Activated CD8-positive, alpha-beta memory T cell treated with anti-CD3 and anti-CD28 coated beads, Interleukin-2, amount 50 U/mL, for 4 hours (primary cell): ENCODE measurements at places on chromosomes 6 and 20.

- no peak for DNase-seq
These were observed 800.4 kb downstream of the KIF16B start for GRCh38 chr20:15772826-15773225.

DNA sequence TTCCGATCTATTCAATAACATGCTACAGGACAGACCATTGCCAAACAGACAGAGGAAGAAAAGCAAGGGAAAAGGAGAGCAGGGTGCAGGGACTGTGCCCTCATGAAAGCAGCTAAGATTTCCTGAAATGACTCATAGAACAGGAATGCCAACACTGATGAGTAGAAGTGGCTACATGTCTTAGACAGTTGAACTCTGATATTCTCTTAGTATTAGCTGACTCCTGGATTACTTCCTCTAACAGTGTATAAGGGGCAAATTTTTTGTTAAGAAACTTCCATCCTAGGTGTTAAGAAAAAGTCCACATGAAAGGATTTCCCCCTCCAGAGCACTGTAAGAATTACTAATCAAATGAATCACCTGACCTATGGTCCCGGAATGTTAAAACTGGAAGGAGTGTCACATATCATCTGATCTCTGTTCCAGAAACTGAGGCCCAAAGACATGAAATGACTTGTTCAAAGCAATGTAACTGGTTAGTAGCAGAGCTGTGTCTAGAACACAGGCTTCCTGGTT lies 224.9 kb downstream of the IBTK start:
- no peak for DNase-seq

GRCh38 chr20:48923149-48923718 lies 1.7 kb downstream of the ARFGEF2 start:
- no peak for DNase-seq

- DNase-seq: no peak
These were observed 199.0 kb downstream of the PLCB1 start for GRCh38 chr20:8330785-8331695.

GRCh38 chr20:46035713-46036112 lies 6.7 kb downstream of the SLC12A5 start:
- DNase-seq: no peak

DNA sequence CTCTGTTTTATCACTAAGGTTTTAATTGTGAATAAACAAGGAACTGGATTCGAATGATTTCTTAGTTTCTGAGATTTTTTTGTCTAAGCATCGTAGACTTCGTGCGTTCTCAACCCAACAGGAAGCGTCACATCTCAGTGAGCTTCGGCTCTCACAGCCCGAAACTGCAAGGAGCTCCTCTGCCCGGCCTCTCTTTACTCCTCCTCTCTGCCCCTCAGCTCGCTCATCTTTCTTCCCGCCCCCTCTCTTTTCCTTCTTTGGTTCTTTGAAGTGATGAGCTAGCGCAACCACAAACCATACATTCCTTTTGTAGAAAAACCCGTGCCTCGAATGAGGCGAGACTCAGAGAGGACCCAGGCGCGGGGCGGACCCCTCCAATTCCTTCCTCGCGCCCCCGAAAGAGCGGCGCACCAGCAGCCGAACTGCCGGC lies 480 bp upstream of the NT5E start:
- peak; percentile 74 for DNase-seq

- DNase-seq: no peak
These were observed 315.4 kb upstream of the SASH1 start for GRCh38 chr6:148027201-148027600.

GRCh38 chr6:41157323-41157722 lies 3.2 kb upstream of the TREML1 start:
- DNase-seq: no peak

DNA sequence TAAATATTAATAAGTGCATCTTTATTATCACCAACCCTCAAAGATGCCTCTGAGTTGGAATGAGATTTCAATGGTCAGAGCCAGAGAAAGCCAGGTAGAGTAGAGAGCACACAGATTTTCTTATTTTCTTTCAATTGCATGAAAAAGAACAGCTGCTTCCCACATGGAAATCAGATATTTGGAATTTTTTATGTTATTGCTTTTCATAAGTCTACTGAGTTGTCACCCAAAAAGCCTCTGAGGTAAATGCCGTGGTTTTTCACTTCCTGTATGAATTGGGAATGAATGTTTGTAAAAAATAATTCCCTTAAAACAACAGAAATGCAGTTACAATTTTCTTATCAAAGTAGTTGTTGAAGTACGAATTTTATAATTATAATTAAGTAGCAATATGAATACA lies 563.1 kb downstream of the RFPL4B start:
- DNase-seq: no peak

DNA sequence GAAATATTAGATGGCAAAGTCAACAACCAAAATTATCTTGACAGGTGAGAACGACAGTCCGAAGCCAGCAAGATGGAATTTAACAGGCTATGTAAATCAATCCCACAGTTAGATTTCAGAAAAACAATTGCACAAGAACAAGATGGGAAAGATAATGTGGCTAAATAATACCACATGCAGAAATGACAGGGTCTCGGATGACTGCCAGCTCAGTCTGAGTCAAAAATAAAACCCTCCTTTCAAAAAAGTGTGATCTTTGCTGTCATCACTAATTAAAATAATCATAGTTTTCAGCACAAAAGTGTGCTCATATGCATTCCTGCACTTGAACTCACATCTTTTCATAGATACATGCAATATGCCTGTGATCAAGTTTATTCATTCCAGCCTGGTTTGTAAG lies 25.9 kb downstream of the FOXQ1 start:
- no peak for DNase-seq

GRCh38 chr20:61387204-61387953 lies 135.3 kb downstream of the CDH4 start:
- DNase-seq: no peak

- no peak for DNase-seq
These were observed 92.8 kb downstream of the ESR1 start for GRCh38 chr6:151900256-151900655.

GRCh38 chr20:47854687-47855212 lies 69.5 kb upstream of the SULF2 start:
- DNase-seq: no peak

GRCh38 chr6:113819169-113819830 lies 37.8 kb upstream of the MARCKS start:
- DNase-seq: no peak

- no peak for DNase-seq
These were observed 17.7 kb downstream of the PSMG4 start for GRCh38 chr6:3276174-3277167.

DNA sequence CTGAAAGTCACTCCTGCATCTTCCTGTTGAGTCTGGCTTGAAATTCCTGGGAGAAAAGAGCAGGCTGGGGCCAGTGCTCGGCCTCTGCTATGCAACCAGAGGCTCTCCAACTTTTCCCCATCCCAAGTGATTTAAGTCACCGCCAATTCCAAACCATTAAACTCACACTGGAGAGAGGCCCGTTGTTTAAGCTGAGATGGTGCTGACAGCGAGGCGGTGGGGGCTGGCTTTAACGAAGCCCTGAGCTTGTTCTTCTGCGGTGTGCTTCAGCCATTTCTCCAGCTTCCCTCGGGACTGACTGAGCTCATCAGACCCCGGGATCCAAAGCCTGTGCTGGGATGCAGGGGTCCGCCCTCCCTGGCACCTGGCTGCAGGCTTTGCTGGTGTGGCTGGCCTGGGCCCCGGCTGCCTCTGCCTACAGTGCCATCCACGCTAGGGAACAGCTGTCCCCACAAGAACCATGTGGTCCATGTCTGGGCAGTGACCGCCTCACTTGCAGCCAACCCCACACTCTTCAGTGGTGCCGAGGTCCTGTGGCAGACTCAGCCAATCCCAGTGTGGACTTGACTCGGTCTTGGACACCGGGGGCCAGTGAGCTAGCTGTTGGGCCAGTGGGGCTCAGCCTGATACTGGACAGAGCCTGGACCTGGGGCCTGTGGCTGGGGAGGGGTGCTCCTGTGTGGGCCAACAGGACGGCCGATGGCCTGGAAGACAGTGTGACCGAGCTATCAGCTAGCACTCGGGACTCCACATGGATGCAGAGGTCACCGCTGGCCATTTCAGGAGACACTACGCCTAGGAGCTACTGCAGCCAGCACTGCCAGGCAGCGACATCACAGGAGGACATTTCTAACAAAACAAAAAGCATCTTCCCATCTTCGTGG lies 21.2 kb downstream of the RAMACL start:
- no peak for DNase-seq

GRCh38 chr6:42326248-42326647 lies 108.6 kb upstream of the MRPS10 start:
- DNase-seq: no peak

DNA sequence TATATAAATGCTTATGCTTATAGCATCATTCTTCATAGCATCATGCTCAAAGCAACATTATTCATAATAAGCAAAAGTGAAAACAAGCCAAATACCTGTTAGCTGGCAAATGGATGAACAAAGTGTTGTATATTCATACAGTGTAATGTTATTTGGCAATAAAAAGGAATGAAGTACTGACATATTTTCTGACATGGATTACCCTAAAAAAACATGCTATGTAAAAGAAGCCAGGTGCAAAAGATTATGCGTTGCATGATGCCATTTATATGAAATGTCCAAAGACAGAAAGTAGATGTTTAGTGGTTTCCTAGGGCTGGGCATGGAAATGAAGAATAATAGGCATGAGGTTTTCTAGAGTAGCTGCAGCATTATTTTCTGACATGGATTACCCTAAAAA lies 77.1 kb downstream of the GFRA4 start:
- no peak for DNase-seq

- DNase-seq: no peak
These were observed 208.5 kb upstream of the ASCC3 start for GRCh38 chr6:101089640-101090039.

DNA sequence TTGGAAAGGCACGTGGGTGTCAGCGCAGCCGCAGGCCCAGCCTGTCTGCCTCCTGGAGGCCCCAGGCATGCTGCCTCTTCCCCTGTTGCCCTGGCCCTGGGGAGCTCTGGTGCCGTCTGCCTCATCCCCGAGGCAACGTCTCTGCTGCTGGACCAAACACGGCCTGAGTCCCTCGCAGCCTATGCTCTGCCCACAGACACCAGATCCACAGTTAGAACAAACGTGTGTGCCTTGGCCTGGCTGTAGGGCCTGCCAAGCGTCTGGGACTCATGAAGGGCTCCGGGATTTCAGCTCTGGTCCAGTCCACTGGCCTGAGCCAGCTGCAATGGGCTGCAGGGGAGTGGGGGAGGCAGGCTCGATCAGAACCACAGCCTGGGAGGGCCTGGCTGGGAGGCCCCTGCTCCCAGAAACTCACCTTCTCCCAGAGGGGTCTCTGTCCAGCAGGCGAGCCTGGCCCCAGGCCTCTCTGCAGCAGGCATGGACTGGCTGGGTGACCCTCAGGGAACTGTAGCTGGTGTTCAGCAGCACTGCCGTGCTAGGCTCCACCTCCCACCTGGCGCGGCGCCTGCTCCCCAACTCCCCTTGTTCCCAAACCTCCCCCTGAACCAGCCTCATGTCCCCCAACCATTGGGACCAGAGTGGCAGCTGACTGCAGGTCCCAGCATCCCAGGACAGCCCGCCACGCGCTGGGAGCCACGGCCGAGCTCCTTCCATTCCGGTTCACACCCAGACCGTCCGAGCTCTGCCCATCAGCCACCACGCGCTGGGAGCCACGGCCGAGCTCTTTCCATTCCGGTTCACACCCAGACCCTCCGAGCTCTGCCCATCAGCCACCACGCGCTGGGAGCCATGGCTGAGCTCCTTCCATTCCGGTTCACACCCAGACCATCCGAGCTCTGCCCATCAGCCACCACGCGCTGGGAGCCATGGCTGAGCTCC lies 197.0 kb downstream of the DLL1 start:
- no peak for DNase-seq

- DNase-seq: no peak
These were observed 84.4 kb downstream of the WASF1 start for GRCh38 chr6:110095101-110095500.

DNA sequence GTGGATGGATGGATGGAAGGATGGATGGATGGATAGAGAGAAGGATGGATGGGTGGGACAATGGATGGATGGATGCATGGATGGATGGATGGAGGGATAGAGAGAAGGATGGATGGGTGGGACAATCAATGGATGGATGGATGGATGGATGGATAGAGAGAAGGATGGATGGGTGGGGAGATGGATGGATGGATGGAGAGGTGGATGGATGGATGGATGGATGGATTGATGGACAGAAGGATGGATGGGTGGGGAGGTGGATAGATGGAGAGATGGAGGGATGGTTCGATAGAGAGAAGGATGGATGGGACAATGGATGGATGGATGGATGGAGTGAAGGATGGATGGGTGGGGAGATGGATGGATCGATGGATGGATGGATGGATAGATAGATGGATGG lies 6.4 kb downstream of the EEF1A2 start:
- no peak for DNase-seq

- DNase-seq: no peak
These were observed 3.1 kb downstream of the NTSR1 start for GRCh38 chr20:62711703-62712101.

- DNase-seq: peak; percentile 64
These were observed 77.9 kb upstream of the RALY start for GRCh38 chr20:33915726-33916331.

GRCh38 chr6:108588586-108588985 lies 27.9 kb downstream of the FOXO3 start:
- DNase-seq: no peak

GRCh38 chr20:19993958-19994669 lies 23.0 kb upstream of the NAA20 start:
- no peak for DNase-seq

- DNase-seq: no peak
These were observed 27.1 kb upstream of the TOP1 start for GRCh38 chr20:41001497-41001896.

GRCh38 chr6:2982426-2983117 lies 11.2 kb upstream of the SERPINB6 start:
- no peak for DNase-seq

GRCh38 chr6:45416700-45417099 lies 39.0 kb upstream of the SUPT3H start:
- DNase-seq: no peak

DNA sequence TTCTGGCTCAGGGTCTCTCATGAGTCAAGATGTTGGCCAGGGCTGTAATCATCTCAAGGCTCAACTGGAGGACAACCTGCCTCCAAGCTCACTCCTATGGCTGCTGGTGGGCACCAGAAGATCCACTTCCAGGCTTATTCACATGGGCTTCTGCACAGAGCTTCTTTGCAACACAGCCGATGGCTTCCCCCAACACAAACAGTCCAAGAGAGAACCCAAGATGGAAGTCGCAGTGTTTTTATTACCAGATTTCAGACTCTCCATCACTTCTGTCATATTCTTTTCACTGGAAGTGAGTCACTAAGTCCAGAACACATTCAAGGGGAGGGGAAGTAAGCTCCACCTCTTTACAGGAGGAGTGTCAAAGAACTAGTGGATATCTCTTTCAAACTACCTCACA lies 75.5 kb downstream of the CD164 start:
- no peak for DNase-seq

- DNase-seq: no peak
These were observed 54.9 kb upstream of the NT5E start for GRCh38 chr6:85394853-85395538.
